ENCODE measurements at places on chromosomes 4 and X. TPM values are rescaled to one million over a fixed set of nuclear protein-coding genes. Genes with fewer than 3 reads are reported as not detected.
A peak's percentile ranks its signal among the peaks of the same experiment; 100 is the strongest.

DNA sequence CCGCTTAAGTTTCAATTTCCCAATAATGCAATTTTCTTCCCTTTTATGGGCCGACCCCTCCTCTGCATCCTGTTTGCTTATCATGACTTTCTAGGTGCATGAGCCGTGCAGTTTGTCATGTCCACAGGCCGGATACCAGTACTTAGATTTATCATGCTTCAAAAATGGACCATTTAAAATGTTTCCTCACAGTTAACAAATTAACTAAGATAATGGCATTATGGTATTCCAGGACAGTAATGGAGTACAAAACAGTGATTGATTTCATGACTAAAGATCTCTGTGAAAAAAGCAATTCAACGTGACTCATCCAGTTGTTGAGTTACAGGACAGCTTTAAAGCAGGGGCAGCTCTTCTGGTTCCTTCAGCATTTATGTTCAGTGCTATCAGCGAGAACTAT, 23.0 kb downstream of the SNX25 start:
- no peak overlapping the region for H3K27ac ChIP-seq
- H3K4me3 ChIP-seq = no peak overlapping the region
- no peak for DNase-seq
- no peaks in the 10 kb centered on the region for H3K27me3 ChIP-seq
- no peaks in the 10 kb centered on the region for H3K4me1 ChIP-seq

TSPAN7 gene
- 25.9 TPM for total RNA-seq

- no peaks in the 10 kb centered on the region for H3K36me3 ChIP-seq
- no peak overlapping the region for H3K27ac ChIP-seq
- no peak for DNase-seq
- H3K4me1 ChIP-seq = no peaks in the 10 kb centered on the region
Measured at GRCh38 chr4:140315438-140315837, 58.0 kb upstream of the SCOC start.

- H3K27ac ChIP-seq = peak overlapping the region; percentile 98
- DNase-seq = peak; percentile 79
- no peaks in the 10 kb centered on the region for H3K4me1 ChIP-seq
- H3K27me3 ChIP-seq = no peaks in the 10 kb centered on the region
- no peaks in the 10 kb centered on the region for H3K36me3 ChIP-seq
Measured at GRCh38 chr4:70704215-70704930, 16.0 kb downstream of the UTP3 start.

DNA sequence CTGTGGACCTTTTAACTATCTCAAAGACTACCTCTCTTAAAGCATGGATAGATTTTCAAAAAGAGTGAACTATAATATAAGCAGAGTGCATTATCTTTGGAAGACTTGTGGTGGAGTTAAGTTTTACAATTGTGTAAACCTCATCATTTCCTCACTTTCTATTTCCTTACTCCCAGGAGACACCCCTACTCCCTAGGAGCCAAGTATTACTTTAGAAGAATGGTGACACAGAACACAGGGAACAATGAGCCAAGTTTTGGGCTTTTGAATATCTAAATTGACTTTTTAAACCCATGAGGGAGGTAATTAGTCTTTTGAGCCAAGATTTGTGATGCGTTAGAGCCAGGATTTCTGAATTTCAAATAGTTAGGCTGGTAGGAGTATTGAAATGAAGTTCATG, 78.9 kb upstream of the UNC5C start:
- H3K4me3 ChIP-seq = no peak overlapping the region
- no peaks in the 10 kb centered on the region for H3K27me3 ChIP-seq
- no peaks in the 10 kb centered on the region for H3K36me3 ChIP-seq
- no peaks in the 10 kb centered on the region for H3K4me1 ChIP-seq
- no peak overlapping the region for H3K27ac ChIP-seq

TREX2 gene
- total RNA-seq = 1.0 TPM

GRCh38 chr4:91621446-91621845, 682.3 kb upstream of the GRID2 start:
- no peak overlapping the region for H3K4me3 ChIP-seq
- no peak for DNase-seq
- peaks cover 4% of the 10 kb centered on the region for H3K36me3 ChIP-seq
- no peak overlapping the region for H3K27ac ChIP-seq
- no peaks in the 10 kb centered on the region for H3K4me1 ChIP-seq
